Type B pancreatic cell (in vitro differentiated cells): ENCODE measurements at places on chromosomes 12 and 14. TPM values are rescaled to one million over a fixed set of nuclear protein-coding genes. Genes with fewer than 3 reads are reported as not detected.

GRCh38 chr12:49260166-49260565, 4.7 kb upstream of the TUBA1C start:
- H3K27me3 ChIP-seq: no peaks in the 10 kb centered on the region
- no peak overlapping the region for H3K27ac ChIP-seq
- peak overlapping the region; percentile 6 for H3K4me3 ChIP-seq

DNA sequence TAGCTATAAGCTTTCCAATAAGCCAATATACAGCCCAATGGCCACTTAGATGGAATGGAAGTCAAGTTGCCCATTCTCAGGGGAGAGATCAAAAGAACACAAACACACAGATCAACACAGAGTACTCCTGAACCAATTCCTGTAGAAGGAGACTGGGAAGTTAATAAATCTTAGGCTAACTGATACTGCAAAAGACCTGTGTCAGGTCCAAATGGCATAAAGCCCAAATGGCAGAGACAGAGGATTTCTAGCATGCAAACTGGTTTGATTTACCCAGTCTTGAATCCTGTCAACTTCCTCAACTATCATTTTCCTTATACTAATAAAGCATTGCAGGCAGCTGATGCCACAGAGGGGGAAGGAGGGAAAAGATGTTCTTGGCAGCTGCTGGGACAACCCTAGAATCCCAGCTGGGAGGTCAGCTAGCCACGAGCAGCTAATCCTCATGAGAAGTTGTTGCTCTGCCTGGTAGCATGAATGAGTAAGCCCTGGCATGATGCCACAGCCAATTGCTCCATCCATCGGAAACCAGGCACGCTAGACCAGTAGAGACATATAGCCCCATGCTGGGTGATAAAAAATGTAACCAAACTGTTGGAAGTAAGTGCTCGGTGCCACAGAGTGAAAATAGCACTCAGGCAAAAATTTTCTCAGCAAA, 26.2 kb downstream of the ANG start:
- peaks cover 8% of the 10 kb centered on the region for H3K4me1 ChIP-seq
- no peak overlapping the region for H3K27ac ChIP-seq
- H3K27me3 ChIP-seq: peaks cover 3% of the 10 kb centered on the region
- DNase-seq: no peak

DNA sequence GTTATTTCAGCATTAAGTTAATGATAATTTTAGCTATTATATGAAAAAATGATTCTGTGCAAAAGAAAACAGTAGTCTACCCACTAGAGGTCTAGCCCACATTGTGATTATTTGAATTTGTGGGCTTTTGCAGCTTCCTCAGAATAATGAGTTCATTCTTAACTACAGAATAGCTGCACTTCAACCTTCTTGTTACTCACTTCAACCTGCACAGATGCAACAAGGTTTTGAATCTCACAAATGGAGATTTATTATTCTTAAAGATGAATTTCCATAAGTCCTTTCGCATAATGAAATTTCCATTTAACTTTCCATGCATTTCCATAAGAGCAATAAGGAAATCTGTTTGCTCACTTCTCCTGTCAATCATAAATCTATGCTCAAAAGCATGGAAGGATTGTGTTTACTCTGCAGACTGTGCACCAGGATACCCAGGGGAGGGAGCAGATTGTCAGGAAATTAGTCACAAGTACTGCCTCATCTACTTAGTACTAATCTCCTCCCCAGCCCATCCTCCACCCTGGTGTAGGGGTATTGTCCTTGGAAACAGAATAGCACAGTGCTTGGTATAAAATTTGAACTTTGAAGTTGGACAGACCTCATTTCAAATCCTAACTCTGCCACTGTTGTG, 24.1 kb downstream of the PTGER2 start:
- H3K4me3 ChIP-seq: no peak overlapping the region
- H3K27me3 ChIP-seq: no peaks in the 10 kb centered on the region
- H3K4me1 ChIP-seq: peaks cover 8% of the 10 kb centered on the region
- no peak for DNase-seq

Gene KRT73
- 0.12 TPM in 1 of 2 replicates, not detected in the other for total RNA-seq

DNA sequence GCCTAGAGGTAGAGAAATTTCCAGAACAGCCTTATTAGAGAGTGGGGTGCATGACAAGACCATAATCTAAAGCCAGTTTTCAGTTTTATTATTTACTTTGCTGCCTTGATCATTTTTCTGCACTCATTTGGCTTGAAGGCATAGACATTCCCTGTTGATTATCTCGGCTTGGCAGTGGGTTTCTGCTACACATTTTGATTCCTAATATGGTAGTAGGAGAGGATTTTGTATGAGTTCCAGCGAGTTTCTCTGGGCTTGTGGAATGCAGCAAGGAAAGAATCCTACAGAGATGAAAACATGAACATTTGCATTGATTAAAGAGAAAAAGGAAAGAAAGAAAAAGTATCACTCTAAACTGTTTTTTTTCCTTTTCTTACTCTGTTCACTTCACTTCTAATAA, 281.2 kb downstream of the PAWR start:
- H3K36me3 ChIP-seq: no peaks in the 10 kb centered on the region
- H3K4me1 ChIP-seq: peaks cover 33% of the 10 kb centered on the region
- peak overlapping the region; percentile 24 for H3K4me3 ChIP-seq
- no peak for DNase-seq
- H3K27me3 ChIP-seq: no peaks in the 10 kb centered on the region
